Spinal cord (tissue), 10 donors: ENCODE measurements at places on chromosomes 7 and 10.

- DNase-seq: no peak
These were observed 505.5 kb upstream of the PODXL start for GRCh38 chr7:132061937-132062336.

DNA sequence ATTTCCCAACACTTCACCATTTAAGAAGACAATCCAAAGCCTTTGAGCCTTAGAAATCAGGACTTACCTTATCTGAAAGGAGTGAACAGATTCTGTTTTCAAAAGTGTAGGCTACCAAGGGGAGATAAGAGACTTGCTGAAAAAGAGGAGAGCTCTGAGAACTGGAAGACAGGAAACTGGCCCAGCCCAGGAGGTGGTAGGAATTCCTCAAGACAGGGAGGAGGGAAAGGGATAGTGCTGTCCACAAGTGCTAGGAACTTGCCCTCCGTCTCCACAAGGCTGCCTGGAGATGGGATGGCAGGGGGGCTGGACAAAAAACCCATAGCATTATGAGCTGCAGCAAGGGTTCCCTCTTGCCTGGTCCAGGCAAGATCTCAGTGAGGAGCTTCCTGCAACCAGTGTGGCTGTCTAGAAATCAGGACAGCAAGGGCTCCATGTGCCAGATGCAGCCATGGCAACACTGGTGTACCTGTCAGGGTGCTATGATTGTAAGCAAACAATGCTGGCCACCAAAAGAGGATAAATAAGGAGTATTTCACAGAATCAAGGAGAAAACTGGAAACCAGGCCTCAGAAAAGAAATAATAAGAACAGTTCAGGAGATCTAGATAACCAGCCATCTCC is 22.7 kb upstream of the FRMD4A start:
- DNase-seq: no peak

DNA sequence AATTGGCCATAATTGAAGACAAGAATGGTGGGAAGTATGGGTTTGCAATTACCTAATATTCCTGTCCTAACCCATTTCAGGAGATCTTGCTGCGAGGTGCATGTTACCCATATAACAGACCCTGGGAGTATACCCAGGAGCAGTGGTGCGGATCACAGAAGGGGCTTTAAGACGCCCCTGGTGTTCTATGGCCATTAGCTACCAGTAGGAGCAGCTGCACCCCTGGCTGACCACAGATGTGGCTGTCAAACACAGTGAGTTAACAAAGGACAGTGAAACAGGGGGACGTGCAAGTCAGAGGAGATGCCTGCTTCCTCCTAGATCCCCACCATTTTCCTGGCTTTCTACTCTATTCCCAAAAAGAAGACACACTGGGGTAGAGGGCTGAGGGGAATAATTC is 25.2 kb downstream of the AOC1 start:
- no peak for DNase-seq

GRCh38 chr7:2018569-2019460 is 213.9 kb downstream of the MAD1L1 start:
- no peak for DNase-seq

DNA sequence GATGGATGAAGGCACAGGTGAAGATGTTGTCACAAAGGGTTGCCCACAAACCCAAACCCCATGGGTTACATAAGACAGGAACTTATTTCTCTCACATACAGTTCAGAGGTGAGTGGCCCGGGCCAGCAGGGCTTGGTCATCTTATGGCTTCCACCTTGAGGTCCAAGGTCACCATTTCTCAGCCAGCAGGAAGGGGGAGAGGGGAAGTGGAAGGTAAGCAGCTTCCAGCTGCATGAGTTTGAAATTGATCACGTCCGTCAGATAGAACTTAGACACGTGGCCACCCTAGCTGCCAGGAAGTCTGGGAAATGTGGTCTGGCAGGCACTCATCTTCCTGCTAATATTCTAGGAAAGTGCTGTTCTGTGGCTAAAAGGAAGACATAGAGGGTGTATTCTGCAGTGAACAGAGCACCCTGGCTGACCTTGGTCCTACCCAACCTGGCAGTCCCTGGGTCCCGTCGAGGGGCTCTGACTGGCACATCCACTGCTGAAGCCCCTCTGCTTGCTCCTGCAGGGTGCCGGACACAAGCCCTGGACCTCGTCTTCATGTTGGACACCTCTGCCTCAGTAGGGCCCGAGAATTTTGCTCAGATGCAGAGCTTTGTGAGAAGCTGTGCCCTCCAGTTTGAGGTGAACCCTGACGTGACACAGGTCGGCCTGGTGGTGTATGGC is 49.5 kb downstream of the VWA2 start:
- no peak for DNase-seq

- DNase-seq: no peak
These were observed 448.7 kb upstream of the PFKP start for GRCh38 chr10:2618690-2619089.

DNA sequence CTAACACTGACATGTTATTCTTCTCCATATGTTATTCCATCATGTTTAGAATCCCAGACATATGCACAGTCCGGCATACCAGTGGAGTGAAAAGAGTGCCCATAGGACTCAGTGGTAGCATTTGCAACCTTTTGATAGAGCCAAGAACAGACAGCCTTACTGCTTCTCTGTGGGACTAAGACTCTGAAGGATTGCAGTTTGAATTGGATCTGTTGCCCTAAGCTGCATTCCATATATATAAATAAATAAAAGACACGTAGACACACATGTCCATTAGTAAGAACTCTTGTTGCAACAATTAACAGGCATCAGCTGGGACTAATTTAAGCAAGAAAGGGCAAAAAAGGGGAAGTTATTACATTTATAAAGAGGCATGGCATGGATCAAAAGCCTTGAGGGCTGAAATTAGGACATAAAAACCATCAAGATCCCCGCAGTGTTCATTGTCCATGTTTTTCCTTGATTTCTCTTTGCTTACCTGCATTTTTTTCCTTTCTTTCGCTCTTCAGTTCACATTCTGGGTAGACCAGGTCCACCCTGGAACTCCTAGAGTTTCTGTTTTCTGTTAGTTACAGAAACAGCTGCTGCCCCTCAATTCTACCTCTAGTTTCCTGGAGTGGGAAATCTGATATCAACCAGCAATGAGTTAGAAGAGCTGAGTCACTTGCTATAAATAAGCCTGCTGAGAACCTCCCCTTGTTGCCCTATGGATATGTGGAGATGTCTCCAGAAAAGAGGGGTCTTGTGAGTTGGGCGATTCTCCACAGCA is 132.4 kb downstream of the SORCS1 start:
- no peak for DNase-seq

DNA sequence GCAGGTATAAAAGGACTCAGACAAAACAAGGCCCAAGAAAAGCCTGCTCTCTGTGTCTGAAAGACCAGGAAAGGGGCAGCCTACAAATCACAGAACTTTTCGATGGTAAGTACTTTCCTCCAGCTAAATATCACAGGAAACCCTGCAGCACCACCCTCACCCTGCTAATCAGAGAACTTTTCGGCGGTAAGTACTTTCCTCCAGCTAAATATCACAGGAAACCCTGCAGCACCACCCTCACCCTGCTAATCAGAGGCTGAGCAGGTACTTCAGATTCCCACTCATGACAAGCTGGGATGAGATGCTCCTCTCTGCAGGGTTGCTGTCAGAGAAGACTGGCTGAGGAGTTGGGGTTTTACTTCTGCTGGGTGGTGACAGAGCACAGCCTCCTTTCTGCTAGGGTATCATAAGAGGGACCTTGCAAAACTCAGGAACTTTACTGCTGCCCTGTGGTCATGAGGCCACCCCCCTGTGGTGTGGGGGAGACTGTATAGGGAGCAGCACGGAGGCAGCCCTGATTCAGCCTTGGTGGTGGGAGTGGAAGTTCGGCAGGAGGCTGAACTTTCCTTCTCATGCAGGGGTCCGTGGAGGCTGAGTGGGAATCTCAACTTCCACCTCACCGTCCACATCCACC is 7.2 kb downstream of the WDR37 start:
- DNase-seq: no peak

- DNase-seq: no peak
These were observed 716 bp downstream of the SMARCD3 start for GRCh38 chr7:151247611-151248345.

DNA sequence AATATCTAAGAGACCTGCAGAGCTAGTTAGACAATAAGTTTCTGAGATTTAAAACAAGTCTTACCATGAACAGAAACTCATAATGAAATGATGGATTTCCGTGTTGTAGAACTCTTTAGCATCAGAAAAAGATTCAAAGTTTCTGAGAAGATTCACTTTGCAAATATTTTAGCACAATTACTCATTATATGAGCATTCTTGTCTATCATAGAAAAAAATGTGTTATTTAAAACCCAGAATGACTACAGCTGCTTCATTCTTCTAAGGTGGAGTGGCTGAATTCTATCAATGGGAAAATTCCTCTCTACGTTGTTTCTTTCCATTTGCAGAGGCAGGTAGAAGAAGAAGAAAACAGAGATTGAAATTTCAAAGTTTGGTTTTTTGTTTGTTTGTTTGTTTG is 21.0 kb upstream of the RALA start:
- no peak for DNase-seq

DNA sequence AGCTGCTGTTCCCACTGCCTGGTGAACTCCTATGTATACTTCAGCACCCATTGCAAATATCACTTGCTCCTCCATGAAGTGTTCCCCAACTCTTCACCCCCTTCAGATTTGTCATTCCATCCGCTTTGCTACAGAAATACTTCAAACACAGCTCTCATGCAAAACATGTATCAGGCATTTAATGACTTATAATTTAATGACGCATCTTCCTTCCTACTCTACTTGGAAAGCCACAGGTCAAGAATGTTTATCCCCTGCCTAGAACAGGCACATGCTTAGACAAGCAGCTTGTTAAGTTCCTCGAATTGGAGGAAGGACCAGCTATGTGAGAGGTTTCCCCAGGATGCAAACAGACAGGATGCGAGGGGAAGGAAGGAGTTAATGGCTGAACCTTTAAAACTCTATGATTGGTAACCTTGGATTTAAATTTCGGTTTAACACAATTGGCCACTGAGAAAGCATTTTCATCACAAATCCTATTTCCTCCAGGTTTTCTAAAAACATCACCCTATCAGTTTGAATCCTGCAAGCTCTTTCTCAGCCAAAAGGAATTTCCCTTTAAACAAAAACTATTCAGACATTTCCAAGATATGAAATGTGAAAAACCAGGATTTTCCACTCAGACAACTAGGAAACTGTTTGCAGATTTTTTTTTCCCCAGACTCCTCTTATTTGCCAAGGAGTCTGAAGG is 11.5 kb downstream of the CREB3L2 start:
- peak; percentile 41 for DNase-seq

GRCh38 chr10:35136263-35136815 is 9.7 kb downstream of the CREM start:
- no peak for DNase-seq

GRCh38 chr10:32340596-32341180 is 6.3 kb downstream of the EPC1 start:
- no peak for DNase-seq

DNA sequence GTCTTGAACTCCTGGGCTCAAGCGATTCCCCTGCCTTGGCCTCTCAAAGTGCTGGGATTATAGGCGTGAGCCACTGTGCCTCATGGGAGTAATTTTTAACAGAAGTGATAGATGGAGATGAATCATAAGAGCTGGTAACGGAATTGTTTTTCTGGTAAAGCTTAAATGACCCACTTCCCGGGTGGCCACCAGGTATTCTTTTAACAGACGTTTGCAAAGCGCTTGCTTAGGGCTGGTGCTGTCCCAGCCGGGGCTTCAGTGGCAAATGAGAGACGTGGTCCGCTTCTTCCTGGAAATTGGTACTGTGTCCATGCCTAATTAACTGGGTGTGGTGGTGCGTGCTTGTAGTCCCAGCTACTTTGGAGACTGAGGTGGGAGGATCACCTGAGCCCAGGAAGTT is 23.5 kb downstream of the CAMK1D start:
- no peak for DNase-seq

DNA sequence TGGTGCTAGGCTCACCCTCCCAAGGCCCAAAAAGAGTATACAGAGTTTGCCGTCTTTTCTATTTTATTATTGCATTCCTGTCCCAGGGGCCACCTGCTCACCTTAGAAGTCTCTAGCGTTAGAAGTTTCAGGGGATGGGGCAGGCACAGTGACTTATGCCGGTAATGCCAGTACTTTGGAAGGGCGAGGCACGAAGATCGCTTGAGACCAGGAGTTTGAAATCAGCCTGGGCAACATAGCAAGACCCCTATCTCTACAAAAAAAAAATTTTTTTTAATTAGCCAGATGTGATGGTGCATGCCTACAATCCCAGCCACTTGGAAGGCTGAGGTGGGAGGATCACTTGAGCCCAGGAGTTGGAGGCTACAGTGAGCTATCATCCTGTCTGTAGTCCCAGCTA is 30.3 kb upstream of the HSPB1 start:
- DNase-seq: no peak

GRCh38 chr10:85448716-85449115 is 917.9 kb downstream of the GRID1 start:
- DNase-seq: no peak

GRCh38 chr10:35585903-35586535 is 19.1 kb upstream of the GJD4 start:
- no peak for DNase-seq

DNA sequence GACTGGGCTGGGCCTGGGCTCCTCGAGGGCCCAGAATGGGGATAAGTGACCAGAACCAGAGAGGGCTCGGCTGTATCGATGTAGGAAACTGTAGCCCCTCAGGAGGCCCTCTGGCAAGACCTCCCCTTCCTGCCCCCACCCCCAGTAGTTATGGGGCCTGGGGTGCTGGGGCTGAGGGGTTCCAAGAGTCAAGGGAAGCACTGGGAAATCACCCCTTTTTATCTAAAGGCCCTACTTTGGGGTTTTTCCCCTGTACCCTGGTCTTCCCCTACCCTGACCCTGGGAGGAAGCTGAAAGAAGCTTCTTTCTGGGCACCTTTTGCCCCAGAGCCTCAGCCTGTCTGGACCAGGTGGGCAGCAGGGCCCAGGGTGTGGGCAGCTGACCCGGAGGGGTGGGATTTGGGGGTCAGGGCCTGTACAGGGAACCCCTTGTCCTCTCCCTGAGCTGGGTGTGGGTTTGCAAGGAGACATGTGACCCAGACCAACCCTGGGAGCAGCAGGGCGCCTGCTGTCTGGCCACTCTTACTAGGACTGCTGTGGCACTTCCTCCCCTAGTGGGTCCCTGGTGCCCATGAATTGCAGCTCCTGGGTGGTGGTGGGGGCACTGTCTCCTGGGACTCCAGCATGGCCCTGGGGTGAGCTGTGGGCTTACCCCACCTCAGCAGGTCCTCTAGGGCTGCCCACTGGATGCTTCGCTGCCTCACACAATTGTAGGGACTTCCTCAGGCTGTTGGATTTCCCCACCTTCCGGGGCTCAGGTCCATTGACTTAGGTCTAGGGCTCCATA is 1.5 kb downstream of the IRF5 start:
- DNase-seq: no peak
